ENCODE measurements at places on chromosomes 7 and 10.

GRCh38 chr10:113644185-113645120 lies 19.4 kb downstream of the NRAP start:
- peak; percentile 74 for DNase-seq

- no peak for DNase-seq
Observed at GRCh38 chr10:35124540-35124939, 2.1 kb upstream of the CREM start.

DNA sequence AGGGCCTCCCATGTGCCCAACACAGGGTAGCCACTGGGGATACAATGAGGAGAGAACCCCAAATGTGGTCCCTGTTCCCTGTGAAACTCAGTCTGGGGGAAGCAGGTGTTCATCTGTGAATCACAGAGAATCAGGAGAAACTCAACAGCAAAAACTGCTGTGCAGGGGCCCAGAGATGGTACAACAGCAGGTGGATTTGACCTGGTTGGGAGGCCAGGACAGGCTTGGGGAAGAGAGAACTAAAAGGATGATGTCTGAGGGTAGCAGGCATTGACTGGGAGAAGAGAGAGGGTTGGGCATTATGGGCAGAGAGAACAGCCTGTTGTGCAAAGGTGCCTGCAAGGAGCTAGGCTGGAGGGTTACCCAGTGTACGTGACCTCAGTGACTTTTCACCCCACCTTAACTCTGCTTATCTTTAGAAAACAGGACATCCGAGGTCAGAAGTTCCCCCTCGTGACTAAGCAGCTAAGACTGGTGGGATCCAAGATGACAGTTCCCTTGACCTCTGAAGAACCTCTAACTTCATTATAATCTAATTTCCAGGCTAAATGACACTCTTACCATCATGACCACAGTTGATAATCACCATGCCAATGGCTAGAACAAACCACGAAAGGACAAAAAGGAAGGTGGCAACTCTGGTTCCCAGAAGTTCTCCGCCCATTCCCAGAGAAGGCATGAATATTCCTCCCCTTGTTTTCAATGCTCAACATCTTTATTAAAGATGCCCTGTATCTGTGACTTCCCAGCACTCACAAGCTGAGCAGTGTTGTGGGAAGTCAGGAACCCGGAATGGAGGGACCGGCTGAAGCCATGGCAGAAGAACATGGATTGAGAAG lies 5.1 kb upstream of the ADAMTS14 start:
- no peak for DNase-seq

GRCh38 chr7:107879400-107880035 lies 11.5 kb upstream of the DLD start:
- peak; percentile 64 for DNase-seq

DNA sequence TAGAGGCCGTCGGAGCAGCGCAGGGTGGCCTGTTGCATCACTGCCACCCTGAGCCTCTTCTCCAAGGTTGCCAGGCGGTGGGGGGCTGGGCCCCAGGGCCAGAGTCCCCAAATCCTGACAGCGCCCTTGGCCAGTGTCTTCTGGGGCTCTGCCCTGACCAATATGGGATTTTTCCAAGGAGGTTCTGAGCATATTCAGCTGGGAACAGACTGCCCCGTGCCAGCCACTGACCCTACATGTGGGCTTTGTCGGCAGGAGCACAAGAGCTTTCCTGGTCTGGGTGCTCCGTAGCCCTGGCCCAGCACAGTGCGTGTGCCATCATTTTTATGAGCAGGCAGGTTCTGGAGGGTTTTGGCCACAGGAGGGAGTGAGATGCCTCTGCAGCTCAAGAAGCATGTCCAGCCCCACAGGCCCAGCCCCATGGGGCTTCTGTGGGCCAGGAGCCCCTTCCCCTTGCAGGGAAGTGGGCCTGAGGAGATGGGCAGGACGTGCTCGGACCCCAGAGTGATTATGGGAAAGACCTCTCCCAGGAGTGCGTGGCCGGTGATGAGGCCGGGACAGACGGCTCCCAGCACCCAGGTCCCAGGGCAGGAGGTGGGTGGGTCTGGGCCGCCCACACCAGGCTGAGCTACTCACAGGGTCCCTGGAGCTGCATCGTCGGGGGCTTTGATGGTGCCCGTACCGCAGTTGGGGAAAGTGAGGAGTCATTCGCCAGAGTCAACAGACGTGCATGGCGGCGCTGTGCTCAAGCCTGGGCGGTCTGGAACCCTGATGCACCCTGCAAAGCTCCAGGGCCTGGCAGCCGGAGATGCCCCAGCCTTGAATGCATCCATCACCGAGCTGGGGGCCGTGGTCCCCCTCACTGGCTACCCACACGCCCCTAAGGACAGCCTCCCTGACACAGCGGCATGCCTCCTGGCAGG lies 66.6 kb downstream of the PWWP2B start:
- peak; percentile 34 for DNase-seq

- DNase-seq = no peak
Observed at GRCh38 chr7:74403521-74404387, 50.0 kb upstream of the GTF2IRD1 start.

Data from fibroblast of mammary gland (primary cell).